ENCODE measurements at places on chromosomes 16 and 17.

DNA sequence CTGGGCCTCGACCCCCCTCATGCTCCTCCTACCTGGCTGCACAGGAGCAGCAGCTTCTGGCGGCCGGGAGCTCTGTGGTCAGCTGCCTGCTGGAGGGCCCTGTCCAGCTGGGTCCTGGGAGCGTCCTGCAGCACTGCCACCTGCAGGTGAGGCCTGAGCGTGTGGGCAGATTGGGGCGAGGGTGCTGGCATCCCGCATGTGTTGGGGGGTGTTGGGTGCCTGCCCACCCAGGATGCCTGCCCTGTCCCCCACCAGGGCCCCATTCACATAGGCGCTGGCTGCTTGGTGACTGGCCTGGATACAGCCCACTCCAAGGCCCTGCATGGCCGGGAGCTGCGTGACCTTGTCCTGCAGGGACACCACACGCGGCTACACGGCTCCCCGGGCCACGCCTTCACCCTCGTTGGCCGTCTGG, 16.5 kb downstream of the FCSK start:
- peak; percentile 10 for DNase-seq

DNA sequence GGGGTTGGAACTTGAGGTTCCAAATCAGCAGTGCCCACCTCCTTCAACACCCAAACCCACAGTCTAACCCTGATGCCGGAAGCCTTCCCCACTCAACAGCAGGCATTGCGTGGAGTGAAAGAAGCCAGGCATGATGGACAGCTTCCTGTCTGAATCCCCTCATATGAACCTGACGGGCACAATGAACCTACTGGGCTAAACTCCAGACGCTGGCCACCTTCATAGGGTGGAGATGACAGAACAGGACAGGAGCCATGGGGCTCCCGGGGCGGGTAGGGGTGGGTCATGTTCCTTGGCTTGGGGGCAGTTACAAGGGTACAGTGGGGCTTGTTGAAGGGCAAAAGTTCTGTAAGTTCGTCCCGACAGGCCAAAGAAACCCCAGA, 460 bp upstream of the HSBP1 start:
- DNase-seq: no peak

DNA sequence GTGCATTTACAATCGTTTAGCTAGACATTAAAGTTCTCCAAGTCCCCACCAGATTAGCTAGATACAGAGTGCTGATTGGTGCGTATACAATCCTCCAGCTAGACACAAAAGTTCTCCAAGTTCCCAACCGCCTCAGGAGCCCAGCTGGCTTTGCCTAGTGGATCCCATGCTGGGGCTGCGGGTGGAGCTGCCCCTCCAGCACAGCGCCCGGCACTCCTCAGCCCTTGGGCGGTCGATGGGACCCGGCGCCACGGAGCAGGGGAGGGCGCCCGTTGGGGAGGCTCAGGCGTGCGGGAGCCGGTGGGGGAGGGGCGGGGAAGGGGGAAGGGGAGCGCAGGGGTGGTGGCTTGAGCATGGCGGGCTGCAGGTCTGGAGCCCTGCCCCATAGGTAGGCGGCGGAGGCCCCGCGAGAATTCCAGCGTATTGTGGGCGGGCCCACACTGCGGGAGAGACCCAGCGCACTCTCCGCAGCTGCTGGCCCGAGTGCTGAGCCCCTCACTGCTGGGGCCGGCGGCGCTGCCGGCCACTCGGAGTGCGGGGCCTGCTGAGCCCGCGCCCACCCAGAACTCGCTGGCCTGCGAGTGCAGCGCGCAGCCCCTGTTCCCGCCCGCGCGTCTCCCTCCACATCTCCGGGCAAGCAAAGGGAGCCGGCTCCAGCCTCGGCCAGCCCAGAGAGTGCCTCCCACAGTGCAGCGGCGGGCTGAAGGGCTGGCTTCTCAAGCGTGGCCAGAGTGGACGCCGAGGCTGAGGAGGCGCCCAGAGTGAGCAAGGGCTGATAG, 907.5 kb downstream of the CDH8 start:
- no peak for DNase-seq

- no peak for DNase-seq
Observed at GRCh38 chr17:8053600-8053999, 14.7 kb downstream of the ALOX15B start.

DNA sequence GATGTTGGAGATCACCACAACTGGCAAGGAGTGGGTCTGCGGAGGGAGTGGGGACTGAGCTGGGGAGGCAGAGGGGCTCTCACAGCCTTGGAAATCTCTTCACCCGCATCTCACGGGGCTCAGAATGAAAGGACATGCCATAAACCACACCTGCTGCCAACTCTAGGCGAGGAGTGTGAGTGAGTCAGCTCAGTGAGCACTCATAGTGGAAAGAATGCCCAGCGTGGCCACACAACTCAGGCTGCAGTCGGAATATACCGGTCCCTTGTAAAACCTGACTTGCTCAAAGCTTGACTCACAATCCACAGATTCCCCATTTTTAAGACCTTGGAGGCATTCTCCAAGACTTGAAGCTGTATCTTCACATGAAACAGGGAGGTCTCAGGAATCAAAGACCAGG, 36.7 kb downstream of the STAT5A start:
- DNase-seq: peak; percentile 88

- no peak for DNase-seq
Observed at GRCh38 chr17:29962656-29963055, 21.2 kb downstream of the EFCAB5 start.

DNA sequence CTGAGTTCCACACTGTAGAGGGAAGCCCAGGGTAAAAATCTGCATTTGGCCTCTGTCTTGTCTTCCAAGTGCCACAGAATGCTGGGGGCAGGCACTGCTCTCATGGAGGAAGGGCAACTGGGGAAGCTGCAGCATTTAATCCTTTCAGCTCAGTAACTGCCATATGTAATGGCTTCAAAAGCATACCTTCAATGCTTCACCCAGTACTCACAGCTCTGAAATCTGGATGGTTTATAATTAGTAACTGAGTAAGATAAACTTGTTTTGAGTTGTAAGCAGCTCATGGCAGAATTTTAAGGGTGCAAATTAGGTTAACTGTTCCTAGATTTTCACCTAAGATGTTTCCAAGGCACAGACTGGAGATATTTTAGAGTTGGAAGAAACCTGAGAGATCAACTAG, 24.5 kb downstream of the PMP22 start:
- DNase-seq: peak; percentile 37

DNA sequence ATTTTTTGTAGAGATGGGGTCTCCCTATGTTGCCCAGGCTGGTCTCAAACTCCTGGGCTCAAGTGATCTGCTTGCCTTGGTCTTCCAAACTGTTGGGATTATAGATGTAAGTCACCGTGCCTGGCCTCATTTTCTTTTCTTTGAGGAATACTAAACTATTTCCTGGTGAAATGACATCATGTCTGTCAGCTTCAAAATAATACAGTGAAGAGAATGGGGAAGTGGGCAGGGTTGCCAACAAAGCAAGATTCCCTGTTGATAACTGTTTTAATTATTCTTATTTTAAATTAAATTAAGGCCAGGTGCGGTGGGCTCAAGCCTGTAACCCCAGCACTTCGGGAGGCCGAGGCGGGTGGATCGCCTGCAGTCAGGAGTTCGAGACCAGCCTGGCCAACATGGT, 21.1 kb downstream of the PIPOX start:
- no peak for DNase-seq

DNA sequence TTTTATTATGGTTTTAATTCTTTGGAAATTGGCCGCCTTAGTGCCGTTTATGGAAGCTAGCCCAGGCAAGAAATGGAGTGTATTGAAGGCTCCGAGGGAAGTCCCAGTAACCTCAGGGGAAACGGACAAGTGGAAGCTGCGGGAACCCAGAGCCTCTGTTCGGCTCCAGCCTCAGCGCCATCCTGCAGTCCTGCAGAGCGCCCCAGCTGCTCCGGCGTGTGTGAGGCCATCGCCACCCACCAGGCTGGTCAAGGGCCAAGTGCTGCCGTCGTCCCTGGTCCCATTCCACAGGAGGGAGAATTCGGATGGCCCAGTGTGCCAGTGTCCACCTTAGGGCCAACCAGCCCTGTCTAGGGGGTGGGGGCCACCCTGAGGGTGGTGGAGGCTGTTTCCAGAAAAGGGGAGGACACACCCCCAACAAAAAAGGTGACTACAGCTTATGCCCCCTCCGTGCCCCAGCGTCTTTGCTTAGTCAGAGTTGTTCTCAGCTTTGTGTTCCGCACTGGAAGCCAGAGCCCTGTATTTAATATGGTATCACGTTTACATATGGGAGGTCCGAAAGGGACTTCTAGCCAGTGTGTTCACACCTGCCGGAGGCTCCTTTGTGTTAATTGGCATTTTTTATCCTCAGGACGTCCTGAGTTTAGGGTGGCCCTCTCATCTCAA, 13.0 kb downstream of the MGRN1 start:
- no peak for DNase-seq

- DNase-seq: no peak
Observed at GRCh38 chr17:1995321-1995892, 29.7 kb downstream of the RTN4RL1 start.

GRCh38 chr17:50278526-50279180, 4.4 kb downstream of the TMEM92 start:
- no peak for DNase-seq

DNA sequence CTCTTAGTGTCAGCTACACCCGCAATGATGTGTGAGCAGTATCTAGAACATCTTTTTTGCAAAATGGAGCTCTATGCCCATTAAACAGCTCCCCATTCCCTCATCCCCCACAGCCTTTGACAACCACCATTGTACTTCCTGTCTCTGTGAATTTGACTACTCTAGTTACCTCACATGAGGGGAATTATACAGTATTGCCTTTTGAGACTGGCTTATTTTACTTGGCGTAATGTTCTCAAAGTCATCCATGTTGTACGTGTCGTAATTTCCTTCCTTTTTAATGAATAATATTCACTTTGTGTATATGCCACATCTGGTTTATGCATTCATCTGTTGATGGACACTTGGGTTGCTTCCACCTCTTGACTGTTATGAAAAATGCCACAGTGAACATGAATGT, 23.2 kb upstream of the CCL22 start:
- no peak for DNase-seq

GRCh38 chr17:75228847-75229246, 23.4 kb downstream of the NUP85 start:
- no peak for DNase-seq

- no peak for DNase-seq
Observed at GRCh38 chr17:56424543-56425044, 168.9 kb upstream of the NOG start.

DNA sequence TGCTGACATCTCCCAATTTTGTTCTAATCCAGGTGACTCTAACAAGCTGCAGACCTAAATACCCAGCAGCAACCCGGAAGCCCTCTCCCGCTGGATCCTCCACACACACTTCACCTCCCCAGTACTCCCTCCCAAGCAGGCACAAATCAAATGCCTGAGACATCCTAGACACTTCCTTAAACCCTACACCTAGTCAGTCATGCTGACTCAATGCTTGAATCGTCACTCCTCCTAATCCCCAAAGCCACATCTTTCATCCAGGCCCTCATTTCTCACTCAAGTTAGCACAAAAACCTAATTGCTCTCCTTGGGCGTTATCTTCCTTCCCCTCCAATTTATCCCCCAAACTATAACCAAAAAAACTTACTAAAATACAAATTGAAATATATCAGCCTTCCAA, 32.7 kb downstream of the CMC2 start:
- peak; percentile 38 for DNase-seq

DNA sequence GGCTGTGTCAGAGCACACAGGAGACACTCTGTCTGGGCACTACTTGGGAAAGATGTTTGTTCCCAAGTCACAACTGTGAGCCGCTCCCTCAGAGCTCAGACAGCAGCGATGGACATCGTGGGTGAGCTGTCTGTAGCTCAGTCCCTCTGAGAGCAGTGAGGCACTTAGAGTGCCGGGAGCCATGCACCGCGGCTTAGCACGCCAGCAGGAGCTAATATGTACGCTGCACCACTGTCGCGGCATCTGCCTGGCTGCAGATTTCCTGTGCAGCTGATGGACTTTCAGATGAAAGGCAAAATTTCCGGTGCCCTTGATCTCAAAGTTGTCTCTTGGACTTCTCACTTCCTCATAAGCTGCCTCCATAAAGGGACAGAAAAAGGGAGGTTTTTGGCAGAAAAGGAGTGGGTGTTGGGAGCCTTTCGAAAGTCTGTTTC, 92.8 kb upstream of the ZNF469 start:
- DNase-seq: no peak

DNA sequence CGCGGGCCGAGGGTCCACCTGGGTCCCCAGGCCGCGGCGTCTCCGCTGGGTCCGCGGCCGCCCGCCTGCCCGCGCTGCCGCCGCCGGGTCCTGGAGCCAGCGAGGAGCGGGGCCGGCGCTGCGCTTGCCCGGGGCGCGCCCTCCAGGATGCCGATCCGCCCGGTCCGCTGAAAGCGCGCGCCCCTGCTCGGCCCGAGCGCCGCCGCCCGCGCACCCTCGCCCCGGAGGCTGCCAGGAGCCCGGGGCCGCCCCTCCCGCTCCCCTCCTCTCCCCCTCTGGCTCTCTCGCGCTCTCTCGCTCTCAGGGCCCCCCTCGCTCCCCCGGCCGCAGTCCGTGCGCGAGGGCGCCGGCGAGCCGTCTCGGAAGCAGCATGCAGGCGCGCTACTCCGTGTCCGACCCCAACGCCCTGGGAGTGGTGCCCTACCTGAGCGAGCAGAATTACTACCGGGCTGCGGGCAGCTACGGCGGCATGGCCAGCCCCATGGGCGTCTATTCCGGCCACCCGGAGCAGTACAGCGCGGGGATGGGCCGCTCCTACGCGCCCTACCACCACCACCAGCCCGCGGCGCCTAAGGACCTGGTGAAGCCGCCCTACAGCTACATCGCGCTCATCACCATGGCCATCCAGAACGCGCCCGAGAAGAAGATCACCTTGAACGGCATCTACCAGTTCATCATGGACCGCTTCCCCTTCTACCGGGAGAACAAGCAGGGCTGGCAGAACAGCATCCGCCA, 504 bp downstream of the FOXC2 start:
- DNase-seq: peak; percentile 62

DNA sequence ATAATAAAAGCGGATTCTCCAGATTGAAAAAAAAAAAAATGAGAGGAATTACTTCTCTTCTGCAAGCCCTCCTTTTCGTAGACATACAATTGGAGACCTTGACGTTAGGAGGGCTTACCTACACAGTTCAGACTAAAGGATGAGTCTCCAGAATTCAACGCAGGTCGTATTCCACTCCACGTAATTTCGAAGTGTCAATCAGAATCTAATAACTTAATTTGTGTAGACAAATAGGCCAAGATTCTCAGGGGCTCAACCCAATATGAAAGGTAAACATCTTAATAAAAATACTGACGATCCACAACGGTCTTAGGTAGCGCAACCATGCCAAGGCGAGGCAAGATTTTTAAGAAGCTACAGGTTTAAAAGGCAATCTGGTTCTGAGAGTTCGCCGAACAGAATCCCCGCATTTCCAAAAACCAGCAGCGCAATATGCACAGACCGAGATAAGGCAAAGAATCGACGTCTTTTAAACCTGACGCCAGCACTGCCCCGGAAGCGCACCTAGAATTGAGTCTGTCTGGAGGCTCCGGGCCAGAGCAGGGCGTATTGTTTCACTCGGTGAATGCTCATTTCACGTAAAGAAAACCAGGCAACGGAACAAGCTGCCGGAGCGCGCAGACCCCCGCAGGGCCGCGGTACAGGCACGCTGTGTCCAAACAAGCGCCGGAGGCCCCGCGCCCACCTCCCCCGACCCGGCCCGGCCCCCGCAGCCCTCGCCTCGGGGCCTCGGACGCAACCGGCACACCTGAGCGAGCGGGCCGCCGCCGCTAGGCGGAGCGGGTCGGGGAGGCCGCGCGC, 623 bp downstream of the MBTPS1 start:
- peak; percentile 39 for DNase-seq
